Renal cortex interstitium (tissue), 15 donors: ENCODE measurements at places on chromosomes 3 and 15. TPM values are rescaled to one million over a fixed set of nuclear protein-coding genes. Genes with fewer than 3 reads are reported as not detected.

Gene CASR
- 22.8 TPM for polyA plus RNA-seq

Gene TTLL13
- polyA plus RNA-seq, result 0.80 TPM

GRCh38 chr15:25793354-25794050 lies 69.6 kb downstream of the ATP10A start:
- DNase-seq, result no peak

DNA sequence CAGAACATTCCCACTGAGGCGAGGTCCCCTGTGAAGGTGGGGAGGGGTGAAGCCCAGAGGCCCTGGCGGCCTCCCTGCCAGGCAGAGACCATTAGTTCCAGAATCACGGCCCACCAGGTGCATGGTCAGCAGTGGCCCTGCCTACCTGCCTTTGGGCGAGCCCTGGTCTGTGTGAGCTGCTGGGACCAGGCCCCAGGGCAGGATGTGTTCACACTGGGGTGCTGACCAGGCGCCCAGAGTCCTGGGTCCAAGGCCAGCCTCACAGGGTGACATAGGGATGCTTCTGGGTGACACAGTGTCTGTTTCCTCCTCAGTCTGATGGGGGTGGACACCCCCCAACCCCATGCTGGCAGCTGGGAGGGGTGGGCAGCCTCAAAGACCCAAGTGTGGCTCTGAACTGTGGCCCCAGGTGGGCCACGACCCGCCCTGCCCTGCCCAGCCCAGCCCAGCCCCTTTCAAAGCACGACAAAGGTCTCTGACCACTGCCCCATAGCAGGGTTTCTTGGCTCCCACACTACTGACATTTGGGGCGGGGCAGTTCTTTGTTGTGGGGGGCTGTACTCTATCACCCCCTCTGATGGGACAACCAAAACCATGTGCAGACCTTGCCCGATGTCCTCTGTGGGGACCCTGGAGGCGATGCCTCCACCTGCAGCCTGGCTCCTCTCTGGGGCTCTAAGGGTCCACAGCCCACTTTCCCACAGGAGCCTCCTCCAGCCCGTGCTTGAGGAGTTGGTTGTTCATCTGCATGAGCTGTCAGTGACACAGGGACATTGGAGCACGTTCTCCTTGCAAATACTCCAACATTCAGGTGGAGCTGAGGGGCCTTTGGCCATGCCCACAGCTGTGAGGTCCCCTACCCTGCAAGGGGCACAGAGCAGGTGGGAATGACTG lies 44.8 kb upstream of the SLC41A3 start:
- no peak for DNase-seq

Gene KLHL25
- polyA plus RNA-seq, result 8.7 TPM

DNA sequence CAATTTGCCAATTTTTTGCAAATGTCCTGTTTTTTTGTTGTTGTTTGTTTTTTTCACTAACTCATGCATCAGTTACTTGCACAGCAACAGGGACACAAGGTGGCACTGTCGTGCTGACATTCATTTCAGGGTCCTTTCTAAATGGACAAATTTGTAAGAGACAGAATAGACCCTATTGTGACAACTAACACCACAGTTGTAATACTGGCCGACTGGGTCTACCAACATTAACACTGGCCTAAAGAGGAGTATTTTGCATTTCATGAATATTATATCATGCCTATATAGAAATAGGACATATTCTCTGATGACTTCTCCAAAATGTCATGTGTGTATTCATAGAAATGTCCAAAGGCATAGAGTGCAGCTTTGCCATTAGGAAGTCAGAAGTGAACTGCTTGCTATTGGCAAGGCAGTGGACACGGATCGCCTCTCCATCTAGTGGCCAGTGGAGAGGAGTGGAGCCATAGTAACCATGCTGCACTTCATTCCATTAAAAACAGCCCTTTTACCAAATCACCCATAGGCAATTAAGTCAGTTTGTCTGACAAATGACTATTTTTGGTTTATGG lies 54.8 kb downstream of the ZBTB20 start:
- DNase-seq, result no peak

Gene SLC28A2
- 0.82 TPM for polyA plus RNA-seq

Gene ARHGEF26
- polyA plus RNA-seq, result 12.0 TPM

GRCh38 chr3:13440204-13440817 lies 20.2 kb upstream of the NUP210 start:
- no peak for DNase-seq
